Foreskin melanocyte (primary cell): ENCODE measurements at places on chromosomes 3 and 15.

DNA sequence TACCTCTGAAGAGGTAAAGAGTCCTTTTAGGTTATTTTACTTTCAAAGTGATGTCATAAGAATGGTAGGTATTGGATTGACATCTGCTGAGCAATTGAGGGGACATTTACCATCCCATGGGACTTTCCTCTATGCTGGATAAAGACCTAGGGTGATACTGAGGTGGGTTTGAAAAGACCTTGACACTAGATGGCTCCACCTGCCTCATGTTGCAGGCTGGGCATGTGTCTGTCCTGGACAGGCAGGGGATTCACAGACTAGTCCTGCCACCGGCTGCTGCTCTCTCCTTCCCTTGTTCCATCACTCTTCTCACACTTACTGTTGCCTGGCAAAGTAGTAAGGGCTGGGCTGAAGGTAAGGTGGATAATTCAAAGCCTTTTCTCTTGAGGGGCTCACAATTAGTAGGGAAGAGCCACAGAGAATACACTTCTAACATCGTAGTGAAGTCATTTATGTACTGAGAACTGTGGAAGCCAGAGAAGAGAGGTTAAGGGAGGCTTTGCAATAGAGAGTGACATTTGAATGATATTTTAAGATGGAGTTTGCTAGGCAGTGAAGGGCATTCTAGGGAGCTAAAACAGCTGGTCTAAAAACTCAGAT lies 27.7 kb downstream of the TRAK1 start:
- DNase-seq, result no peak

GRCh38 chr3:136805795-136806194 lies 13.1 kb upstream of the SLC35G2 start:
- DNase-seq, result no peak

DNA sequence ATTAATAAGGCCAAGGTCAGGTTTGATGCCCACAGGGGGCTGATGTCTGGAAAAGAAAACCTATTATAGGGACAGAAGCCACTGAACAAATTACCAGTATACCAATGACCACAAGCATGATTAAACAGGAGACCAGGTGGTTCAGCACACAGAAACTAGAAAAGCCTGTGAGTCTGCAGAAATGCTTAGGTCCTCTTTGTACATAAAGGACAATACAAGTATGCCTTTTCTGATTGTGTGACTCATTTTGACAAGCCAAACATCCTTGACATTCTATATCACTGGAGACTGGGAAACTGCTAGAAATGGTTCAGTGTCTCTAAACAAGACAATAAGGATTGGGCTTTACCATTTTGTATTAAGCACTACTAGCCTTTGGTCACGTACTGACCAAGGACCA lies 113.2 kb upstream of the MYO5C start:
- no peak for DNase-seq

DNA sequence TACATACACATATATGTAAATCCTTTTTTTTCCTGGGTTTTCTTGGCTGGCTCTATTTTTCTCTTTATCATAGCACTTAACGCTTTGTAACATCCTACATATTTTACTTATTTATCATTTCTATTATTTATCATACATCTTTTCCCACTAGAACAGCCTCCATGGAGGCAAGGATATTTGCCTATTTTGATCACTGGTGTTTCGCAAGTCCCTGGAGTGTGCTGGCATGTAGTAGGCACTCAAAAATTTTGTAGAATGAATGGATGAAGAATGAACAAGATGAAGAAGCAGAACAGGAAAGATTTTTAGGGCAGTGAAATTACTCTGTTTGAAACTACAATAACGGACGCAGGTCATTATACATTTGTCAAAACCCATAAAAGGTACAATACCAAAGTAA lies 83.0 kb upstream of the PTX3 start:
- DNase-seq, result no peak

DNA sequence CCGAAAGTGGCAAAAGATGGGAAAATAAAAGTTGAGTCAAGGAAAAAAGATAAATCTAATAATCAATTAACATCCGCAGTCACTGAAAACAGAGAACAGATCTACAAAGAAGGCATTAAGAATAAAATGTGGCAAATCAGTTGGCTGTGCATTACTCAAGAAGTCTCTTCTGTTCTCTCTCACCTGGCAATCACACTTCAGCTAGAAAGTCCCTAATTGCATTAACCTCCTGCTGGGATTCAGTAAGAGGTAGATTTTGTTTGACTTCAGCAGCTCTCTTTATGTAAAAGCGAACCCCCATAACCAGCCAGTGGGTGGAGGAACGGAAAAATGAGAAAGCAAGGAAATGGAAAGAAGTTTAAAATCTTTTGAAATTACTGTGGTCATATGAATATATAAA lies 94.7 kb upstream of the PLXND1 start:
- DNase-seq, result no peak

DNA sequence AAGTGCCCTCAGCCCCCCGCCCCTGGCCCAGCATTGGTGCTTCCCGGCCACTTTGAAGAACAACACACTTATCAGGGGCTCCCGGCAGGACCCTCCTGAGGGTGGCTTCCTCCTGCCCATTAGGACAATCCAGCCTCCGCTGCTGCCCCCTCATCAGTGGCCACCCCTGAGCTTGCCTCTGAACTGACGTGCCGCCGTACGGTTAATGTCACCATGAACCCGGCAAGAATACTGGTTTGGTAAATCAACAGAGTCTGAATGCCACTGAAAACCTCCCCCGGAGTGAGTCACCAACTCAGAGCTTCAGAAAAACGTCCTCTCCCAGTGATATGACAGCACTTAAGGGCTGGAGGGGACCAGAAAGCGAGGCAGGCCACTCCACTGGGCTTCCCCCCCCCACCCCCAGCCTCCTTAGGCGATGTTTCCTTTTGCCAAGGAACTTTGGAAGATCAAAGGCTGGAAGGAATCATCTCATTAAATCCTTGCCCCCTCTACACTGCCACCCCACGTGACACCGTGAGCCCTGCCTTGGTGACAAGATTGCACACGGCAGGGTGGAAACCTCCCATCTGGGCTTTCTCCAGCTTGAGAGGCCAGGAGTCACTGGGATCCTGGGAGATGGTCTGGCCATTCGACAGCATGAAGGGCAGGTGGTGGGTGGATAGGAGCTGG lies 142.1 kb downstream of the NUP210 start:
- DNase-seq, result no peak

DNA sequence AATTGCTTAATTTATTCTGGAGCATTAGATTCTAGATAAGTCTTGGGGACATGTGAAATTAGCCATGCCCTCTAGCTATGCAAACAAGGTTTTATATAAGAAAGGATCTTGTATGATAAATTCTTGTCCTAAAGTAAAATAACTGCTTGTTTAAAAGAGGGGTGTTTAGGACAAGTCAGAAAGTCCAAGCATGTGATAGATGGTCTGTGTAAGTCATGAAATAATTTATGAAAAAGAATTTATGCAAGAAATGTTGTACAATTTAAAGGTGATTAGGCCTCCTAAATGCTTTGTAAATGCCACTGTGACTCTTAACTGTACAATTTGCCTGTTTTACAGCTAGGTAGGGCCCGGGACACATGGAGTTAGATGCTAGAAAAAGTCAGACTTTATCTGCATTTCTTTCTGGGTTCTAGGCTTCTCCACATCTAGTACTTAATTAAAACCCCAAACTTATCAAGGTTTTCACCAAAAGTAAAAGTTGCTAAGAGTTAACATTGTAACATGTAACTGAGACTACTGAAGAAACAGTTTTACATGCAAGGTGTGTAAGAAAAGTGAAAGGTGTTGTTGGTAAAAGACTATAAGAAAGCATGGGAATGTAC lies 13.2 kb downstream of the LINS1 start:
- peak; percentile 12 for DNase-seq

GRCh38 chr3:45677033-45677446 lies 12.2 kb upstream of the SACM1L start:
- no peak for DNase-seq

GRCh38 chr15:95875121-95875643 lies 455.3 kb upstream of the NR2F2 start:
- DNase-seq, result peak; percentile 98

DNA sequence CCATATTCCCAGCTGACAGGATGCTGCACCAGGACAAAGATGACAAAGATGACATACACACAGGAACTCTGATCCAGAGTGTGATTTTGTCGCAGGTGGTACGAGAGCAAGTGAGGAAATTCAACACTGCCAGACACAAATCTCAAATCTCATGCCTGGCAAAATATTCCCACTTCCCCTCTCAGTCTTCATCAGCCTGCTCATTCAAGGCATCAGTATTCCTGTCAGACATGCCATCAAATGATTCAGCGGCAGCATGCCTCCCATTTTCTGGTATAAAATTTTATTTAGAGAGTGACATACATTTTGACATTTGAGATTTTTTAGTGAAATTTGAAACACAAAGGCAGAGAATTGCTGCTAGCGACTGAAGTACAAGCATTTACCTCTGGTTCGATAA lies 228.1 kb upstream of the LMCD1 start:
- DNase-seq, result no peak

DNA sequence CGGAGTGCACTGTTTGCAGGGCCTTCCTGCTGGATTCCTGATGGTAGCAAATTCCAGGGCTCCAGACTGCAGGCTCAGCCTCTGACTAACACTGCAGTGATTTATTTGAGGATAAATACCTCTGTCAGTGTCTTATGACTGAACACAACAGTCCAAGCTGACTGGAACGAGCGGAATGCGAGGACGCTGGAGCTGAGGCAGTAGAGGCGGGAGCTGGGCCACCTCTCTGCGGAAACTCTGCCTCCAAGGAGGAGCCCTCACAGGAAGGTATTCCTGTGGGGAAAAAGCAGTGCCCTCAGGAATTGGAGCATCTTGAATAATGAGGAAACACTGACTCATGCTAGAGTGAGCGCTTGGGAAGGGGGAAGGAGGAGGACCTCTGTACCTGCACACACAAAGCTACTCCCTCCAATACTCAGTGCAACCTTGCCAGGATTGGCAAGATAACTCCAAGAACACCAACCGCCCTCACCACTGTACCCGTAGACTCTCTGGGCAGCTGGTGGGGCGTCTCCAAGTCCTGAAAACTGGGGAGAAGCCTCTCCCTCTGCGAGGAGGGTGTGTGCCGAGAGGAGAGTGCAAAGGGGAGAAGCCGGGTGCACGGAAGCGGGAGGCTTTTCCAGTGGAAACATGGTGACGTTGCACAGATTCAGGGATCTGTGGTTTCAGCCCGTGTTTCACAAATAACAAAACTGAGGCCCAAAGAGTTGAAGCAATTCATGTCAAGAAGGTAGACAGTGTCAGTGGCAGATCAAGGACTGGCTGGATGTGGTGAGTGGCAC lies 43.0 kb downstream of the VGLL4 start:
- peak; percentile 87 for DNase-seq

DNA sequence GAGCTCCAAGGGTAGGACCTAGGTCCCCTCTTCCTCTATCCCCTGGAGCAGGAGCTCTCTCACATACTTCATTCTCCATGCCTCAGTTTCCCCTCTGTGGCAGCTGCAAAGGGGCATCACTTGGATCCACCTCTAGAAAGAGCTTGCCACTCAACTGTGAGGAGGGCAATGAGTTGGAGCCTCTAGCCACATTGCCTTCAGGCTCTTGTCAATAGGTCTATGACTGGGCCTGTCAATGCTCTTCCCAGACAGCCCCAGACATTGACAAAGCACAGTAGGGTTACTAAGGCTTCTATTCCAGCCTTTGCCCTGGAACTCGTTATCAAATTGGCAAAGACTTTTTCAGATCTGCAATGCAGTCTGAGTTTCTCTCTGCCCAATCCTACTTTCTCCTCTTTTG lies 4.4 kb upstream of the VIPR1 start:
- no peak for DNase-seq

GRCh38 chr15:50247819-50248655 lies 17.5 kb downstream of the HDC start:
- no peak for DNase-seq

DNA sequence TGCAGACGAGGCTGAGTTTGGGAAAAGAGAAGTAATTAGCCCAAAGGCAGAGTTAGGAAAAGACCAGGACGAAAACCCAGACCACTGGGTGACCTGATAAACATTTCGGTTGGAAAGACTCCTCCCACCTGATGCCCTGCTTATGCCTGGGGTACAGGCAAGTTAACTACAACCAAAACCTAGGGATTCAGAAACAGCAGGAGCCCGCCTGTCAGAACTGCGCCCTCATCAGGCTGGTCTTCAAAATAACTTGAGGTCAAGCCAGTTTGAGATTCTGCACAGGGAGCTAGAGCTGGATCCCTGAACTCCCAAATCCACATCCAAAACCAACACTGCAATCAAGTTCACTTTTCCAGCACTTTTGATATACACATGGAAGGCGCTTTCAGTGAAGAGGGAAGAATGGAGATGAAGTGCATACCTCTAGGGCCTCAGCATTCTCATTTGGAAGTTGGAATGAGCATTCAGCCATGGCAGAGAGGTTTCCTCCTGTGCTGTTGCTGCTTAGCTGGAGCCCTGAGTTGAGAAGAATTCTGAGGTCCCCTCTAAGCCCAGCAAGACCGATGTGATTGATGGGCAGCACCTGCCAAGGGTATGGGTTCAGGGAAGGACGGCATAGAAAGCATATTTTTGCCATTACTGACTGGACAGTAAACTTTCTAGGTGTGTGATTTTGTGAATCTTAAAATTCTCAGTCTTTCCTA lies 11.6 kb downstream of the TSEN2 start:
- DNase-seq, result no peak

DNA sequence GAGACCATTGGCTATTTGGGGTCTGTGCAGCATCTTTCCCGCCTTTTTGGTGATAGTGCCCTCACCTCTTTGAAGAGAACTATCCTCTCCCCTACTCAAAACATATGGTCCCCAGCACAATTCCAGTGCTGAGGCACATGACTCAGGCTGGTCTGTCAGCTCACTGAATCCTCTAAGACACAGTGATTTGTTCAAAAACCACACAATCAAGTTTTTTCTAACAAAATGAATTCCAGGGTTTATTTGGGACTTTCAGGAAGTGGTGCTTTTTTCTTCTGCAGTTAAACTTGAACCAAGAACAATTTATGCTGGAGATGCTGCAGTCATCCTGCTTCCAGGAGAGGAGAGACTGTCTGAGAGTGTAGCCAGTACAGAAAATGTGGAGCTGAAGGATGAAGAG lies 142.5 kb upstream of the LMCD1 start:
- peak; percentile 31 for DNase-seq

DNA sequence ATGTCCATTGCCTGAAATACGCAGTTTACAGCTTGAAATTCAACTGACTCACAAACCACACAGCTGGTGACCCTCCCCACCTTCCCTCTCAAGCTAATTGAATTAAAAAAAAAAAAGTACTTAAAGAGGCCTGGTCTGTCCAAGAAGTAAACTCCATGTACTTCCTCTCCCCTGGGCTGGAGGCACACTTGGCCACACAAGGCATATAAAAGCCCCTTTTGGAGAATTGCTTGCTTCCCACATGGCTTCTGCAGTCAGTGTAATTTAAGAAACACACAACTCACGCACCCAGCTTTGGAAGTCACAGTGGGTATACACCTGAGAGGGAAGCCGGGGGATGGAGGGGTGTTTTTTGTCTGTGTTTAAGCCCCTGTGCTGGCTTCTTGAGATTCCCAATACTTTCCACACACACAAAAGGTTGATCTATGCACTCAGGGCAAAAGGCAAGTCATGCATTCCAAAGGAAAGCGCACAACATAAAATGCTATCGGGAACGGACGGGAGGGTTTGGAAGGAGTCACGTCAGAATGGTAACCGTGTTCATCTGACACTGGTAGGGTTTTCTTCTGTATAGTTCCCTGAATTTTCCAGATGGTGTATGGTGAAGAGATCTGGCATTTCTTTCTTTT lies 106.6 kb upstream of the ALDH1A3 start:
- no peak for DNase-seq
